Fibroblast of skin of left quadriceps (primary cell): ENCODE measurements at places on chromosomes 7 and 10.

- no peak for DNase-seq
Measured at GRCh38 chr10:95542330-95542729, 18.8 kb downstream of the SORBS1 start.

- no peak for DNase-seq
Measured at GRCh38 chr10:110522365-110522988, 24.8 kb downstream of the DUSP5 start.

DNA sequence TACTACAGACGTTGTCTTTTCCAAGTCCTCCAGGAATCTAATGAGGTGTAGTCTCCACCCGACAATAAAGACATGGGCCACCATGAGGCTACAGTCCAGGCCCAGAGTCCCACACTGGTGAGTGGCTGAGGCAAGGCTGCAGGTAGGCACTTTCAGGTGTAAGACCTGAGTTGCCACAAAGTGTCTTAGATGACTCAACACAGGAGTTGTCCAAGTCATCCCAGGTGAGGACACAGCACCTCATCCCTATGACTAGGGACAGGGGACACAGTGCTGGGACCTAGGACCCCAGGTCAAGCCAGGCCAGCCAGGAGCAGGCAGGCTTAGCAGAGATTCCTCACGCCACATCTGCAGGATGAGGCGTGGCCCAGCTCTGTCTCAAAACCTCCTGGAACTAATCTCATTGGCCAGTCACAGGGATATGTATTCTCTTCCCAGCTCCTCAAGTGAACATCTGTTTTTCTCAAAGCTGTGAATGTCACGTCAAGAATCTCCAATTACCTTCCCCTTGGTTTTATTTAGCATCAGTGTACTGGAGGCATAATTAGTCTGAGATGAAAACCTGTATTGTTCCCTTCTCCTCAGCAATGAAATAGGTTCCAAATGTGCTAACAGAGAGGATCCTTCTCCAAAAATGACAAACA, 254.6 kb downstream of the GRID1 start:
- DNase-seq = no peak

GRCh38 chr7:25846722-25847121, 305.3 kb upstream of the NFE2L3 start:
- DNase-seq = peak; percentile 88

GRCh38 chr7:79936281-79936983, 198.2 kb upstream of the GNAI1 start:
- DNase-seq = no peak

DNA sequence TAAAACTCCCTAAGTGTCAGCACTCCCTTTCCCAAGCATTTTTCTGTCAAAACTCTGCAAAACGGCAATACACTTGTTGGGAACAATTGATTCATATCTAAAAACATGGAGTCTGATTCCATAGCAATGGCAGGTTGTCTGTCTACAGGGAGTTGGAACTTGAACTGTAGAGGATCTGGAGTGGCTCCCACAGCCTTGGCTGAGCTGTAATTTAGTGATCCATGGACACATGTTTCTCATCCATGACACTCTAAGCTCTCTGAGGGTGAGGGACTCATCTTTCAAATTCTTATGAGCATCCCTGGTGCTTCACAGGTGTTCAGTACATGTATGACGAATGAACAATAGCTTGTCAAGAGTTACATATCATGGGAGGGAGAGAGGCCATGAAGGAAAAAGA, 466.1 kb downstream of the GRID1 start:
- DNase-seq = no peak

- no peak for DNase-seq
Measured at GRCh38 chr10:1601406-1601805, 135.9 kb downstream of the ADARB2 start.

- DNase-seq = no peak
Measured at GRCh38 chr10:105538874-105539273, 897.8 kb downstream of the SORCS3 start.

DNA sequence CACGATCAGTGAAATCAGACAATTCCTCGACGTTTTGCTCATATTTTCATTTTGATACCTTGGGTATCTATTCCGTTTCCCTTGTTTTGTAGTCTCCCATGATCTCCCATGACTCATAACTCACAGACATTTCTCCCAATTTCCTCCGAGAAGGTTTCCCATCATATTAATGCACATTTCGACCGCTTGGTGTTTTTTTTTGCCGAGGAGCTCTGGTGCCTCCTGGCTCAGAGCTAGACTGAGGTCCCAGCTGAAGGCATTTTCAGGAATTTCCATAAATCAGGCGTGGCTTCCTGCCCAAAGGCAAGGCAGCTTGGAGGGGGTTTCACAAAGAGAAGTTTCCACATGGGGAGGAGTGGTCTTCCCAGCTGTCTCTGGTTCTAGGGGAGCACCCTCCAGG, 148.2 kb upstream of the TNS3 start:
- DNase-seq = no peak

DNA sequence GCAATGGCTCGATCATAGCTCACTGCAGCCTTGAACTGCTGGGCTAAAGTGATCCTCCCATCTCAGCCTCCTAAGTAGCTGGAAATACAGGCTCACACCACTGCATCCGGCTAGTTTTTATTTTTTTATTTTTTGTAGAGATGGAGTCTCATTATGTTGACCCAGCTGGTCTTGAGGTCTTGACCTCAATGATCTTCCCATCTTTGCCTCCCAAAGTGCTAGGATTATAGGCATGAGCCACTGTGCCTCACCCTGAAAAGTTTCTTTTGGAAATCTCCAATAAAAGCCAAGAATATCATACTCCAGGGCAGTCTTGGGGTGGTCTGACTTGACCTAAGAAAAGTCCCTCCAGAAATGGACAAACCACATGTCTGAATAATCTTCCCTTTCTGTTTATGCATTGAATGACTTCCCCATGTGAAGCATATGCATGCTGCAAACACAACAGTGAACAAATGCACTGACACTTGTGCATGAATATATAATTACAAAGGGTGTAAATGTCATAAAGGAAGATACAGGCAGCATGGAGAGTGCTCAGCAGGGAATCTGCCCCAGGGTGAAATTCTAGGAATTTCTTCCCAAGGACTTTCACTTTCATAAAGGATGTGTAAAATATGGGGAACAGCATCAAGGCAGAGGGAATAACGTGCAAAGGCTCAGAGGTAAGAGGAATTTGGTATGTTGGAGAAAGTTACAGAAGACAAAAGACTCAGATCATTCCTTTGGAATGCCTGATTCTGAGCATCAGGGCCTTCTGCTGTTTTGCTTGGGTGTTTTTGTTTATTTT, 142.4 kb upstream of the LYZL1 start:
- DNase-seq = no peak

- DNase-seq = no peak
Measured at GRCh38 chr7:132489776-132490237, 86.5 kb downstream of the PLXNA4 start.

- no peak for DNase-seq
Measured at GRCh38 chr10:111200505-111201186, 123.8 kb downstream of the ADRA2A start.

DNA sequence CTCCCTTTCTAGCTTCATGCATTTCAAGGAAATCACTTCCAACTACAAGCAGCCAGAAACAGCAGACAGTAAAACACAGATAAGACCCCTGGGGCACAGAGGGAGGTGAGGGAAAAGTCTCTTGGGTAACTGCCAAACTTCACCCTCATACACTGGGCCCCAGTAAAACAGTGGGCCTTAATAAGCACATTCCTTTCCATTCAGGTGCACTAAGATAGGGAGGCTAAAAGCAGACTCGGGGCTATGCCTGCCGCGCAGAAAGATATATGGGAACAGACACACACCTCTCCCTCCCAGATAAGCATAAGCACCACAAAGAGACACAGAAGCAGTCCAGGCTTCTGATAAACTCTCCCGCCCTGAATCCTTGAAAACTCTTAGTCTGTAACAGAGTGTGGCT, 117.0 kb downstream of the TYW1B start:
- no peak for DNase-seq

GRCh38 chr7:119758254-119758653, 514.7 kb upstream of the KCND2 start:
- no peak for DNase-seq

DNA sequence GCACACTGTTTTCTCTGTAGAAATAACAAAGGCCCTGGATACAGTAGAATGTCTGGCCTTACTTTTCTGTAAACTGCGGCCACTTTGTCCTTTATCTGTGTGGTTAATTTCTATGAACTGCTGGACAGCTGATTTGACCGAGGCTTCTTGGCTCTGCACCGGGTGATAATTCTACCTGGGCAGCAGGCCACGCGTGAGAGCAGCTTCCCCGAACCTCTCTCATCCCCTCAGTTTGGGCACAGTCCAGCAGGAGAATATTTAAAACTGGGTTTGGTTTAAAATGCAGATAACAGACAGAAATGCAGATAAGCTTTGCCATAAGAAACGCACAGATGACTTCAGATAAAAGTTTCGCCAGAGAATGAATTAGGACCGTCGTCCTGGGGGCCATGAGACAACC, 81.0 kb downstream of the CELF2 start:
- DNase-seq = no peak

DNA sequence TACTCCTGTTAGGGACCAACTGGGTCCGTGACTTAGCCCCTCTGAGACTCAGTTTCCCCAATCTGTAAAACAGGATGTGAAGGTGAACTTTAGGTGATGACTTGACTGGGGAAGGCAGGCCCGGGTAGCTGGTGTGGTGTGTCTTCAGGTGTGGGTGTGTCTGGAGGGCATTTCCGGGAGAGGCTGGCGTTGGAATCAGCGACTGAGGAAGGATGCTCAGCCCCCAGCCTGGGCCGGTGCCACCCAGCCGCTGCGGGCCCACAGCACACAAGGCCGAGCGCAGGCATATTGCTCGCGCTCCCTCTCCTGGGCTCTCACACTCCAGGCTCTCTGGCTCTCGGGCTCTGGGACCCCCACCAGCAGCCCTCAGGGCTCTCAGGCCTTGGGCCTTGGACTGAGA, 31.7 kb upstream of the CNPY1 start:
- DNase-seq = no peak

GRCh38 chr7:107860981-107861652, 29.9 kb upstream of the DLD start:
- DNase-seq = peak; percentile 7

- DNase-seq = no peak
Measured at GRCh38 chr7:119711104-119711503, 561.9 kb upstream of the KCND2 start.

DNA sequence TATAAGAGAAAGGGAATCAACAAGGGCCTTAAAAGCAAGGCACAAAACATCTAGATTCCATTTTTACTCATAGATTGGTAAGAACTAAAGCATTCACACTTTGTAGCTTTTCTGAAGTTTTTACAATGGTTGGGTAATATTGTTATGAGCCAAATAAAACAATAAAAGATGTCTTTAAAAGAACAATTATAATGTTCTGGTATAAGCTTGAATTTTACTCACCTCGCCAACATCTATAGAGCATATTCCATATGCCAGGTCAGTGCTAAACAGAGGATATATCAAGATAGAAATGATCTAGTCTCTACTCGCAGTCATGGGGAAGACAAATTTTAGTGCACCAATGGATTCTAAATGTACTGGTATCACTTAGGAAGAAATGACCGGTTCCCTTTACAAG, 11.9 kb downstream of the STEAP1 start:
- DNase-seq = no peak

DNA sequence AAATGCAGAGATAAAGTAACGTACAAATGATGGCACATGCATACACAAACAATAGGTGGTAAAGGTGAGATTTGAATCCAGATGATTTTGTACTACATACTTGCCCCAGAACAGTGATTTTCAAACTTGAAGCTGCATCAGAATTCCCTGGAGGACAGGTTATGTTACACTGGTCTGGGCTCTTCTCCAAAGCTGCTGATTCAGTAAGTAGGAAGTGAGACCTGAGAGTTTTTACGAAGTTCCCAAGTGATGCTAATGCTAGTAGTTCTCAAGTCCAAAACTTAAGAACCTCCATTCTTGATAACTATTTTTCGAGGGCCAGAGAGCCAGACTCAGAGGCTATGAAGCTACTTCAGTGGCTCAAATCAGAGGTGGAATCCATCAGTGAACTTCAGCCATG, 159.0 kb upstream of the POM121L12 start:
- DNase-seq = peak; percentile 0

GRCh38 chr7:120799813-120800475, 58.0 kb downstream of the TSPAN12 start:
- no peak for DNase-seq

DNA sequence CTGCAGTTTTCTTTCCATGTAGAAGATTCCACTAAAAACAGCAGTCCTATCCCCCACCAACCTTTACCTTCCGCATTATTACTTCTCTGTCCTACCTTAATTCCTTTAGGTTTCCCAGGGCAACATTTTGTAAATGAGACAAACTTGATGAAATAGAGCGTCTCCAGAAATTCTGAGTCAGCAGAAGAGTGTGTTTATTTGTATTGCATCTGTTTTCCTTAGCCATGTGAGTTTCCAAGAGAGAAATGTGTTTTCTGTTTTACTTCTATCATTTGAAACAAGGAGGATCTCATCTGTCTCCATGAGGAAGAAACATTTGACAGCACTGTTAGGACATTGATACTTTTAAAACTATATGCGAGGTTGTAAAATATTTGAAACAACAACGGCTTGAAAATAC, 244.2 kb upstream of the PLXDC2 start:
- no peak for DNase-seq

DNA sequence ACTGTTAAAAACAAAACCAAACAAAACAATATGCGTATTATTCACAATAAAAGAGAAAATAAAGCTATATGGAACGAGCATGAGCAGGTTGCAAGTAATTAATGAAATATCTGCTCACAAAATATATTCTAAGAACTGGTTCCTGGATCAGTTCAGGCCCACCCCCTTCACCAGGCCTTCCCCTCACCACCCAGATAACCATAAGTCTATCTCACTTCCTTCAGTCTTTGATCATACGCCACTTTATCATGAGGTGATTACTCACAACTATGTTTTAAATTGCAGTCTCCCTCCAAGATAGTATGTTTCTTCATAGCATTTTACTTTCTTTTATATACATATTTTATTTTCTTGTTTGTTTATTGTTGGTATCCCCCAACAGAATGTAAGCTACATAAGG, 263.1 kb upstream of the HGF start:
- DNase-seq = no peak

- no peak for DNase-seq
Measured at GRCh38 chr10:16367621-16368292, 69.1 kb upstream of the PTER start.

GRCh38 chr10:86330778-86331763, 35.5 kb downstream of the GRID1 start:
- no peak for DNase-seq

DNA sequence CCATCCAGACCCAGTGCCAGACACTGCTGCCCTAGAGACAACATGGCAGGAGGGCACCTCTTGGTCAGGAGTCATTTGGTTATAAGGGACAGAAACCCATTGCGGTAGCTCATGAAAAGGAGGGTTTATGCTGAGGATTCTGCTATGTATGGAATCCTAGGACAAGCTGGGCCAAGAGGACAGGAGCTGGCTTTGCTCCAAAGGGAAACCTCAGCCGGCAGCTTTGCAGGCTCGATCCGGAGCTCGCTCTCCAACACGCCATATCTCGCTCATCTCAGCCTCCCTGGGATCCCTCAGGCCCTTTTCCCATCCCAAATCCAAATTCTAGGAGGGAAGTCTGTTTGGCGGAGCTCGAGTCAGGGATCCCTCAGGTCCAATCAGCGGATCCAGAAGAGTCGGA, 345.7 kb downstream of the GLRX3 start:
- DNase-seq = no peak
